ENCODE measurements at places on chromosomes 13 and 19.

GRCh38 chr19:593055-593454, 3.4 kb downstream of the HCN2 start:
- DNase-seq = no peak

DNA sequence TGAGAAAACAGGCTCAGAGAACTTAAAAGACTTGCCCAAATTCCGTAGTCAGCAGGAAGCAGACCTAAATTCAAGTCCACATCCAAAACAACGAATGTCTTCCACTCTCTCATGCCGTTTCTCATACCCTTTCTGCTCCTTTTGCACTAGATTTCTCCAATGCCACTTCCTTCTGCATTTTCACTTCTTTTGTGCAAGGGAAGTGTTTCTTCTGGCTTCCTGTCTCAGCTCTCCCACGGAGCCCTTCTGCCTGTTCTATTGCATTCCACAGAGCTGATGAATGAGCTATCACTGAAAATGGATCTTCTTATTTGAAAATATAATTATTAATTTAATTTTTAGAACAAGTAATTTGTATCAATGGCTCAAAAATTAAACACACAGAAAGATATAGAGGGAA, 56.1 kb upstream of the STK24 start:
- no peak for DNase-seq

- no peak for DNase-seq
Observed at GRCh38 chr19:14406645-14407401, 12.3 kb downstream of the DDX39A start.

DNA sequence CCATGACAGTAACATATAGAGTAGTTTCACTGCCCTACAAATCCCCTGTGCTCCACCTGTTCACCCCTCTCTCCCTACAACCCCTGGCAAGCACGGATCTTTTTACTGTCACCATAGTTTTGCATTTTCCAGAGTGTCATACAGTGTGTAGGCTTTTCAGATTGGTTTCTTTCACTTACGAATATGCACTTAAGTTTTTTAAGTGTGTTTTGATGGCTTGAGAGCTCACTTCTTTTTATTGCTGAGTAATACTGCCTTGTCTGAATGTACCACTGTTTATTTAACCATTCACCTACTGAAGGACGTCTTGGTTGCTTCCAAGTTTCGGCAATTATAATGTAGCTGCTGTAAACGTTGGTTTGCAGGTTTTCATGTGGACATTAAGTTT, 175.1 kb downstream of the ITGBL1 start:
- DNase-seq = no peak

DNA sequence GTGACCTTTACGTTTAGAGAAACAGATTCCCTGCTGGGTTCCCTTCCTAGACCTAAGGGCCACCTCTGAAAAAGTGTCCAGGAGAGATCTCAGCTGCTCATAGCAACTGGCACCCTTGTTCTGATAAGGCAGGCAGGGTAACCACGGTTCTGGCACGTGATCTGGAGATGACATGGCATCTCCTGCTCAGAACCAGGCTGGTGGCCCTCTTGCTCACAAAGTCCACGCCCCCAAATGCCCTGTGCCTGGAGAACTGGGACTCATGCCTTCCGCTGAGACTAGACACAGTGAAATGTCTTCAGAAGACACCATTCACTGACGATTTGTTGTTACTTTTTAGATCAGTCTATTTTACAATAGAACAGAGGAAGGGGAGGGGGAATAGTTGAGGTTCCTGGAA, 174.1 kb downstream of the ZNF536 start:
- DNase-seq = no peak

DNA sequence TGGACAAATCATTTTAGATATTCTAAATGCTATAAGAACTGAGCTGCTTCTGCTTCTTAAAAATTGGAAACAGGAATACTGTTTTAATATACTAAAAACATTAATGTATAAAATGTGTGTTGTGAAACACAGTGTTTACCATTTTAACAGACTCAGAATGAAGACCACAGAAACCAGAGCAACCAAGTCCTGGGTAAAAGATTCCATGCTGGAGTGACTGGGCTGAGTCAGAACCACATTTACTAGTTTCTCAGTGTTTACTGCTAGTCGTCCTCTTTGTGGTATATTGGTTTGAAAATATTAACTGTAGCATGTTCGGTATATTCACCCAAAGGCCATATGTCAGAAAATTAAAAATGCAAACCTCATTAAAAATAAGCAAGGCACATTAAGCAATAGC, 31.9 kb downstream of the ANKRD10 start:
- no peak for DNase-seq

DNA sequence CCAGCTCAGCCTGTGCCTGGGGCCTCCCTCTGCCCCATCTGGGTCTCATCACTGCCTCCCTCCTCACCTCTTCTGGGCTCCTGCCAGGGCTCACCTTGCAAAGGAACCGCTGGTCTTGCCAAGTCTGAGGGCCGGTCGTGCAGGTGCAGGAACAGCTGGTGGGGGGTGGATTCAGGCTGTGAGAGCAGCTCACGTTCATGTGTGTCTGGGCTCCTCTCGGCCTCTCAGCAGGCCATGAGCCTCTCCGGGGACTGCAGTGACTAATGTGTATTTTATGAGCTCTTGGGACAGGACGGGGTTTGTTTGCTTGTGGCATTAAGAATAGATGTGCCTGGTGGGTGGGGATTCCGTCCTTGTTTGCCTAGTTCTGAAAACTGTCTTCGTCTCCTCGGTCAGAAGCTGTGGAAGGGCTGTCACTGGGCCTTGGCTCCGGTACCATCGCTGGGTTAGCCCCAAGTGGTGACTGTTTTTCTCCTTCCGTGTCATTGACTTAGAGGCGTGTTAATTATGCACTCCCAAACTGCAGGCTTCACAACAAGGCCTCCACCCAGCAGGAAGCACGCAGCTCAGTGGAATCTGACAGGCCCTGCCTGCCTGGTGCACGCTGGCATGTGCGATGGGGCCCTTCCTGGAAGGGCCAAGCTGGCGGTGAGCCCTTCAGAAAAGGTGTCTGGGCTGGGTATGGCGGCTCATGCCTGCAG, 77.6 kb downstream of the KDM4B start:
- no peak for DNase-seq

DNA sequence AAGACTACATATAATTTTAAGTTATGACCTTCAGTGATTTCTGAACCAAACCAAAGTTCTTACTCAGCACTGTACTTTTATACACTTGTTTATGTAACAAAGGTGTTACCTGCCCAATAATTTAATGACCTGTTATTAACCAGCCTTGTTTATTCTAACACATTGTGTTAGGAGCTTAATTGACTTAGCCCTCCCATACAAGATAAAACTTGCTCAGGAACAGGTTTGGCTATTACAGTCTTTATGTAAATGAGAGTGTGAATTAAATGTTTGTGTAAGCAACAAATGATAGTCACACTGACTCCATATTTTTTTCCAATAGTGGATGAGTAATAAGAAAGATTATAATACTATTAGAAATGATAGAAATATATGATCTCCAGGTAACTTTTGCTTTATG, 51.8 kb upstream of the MYCBP2 start:
- no peak for DNase-seq

Data from right forelimb (tissue), 1 donor.